A549 treated with RU486 at 1 μM for 4 hours (cell line): ENCODE measurements at places on chromosomes 3 and 15. TPM values are rescaled to one million over a fixed set of nuclear protein-coding genes. Genes with fewer than 3 reads are reported as not detected.

WDR73 gene
- total RNA-seq: 37.3 to 48.7 TPM (median 37.8 TPM) in 5 replicates

WDR93 gene
- total RNA-seq: 0.15 to 0.17 TPM (median 0.15 TPM) in 3 of 5 replicates, not detected in the others

MDFIC2 gene
- total RNA-seq: not detected in 5 replicates

GRIP2 gene
- total RNA-seq: 0.97 to 2.4 TPM (median 1.9 TPM) in 5 replicates

CSPG5 gene
- 0.63 to 1.3 TPM (median 1.1 TPM) in 5 replicates for total RNA-seq

COMMD4 gene
- total RNA-seq: 166 to 192 TPM (median 187 TPM) in 5 replicates

CHRD gene
- 0.11 to 0.37 TPM (median 0.27 TPM) in 5 replicates for total RNA-seq

CACNA1D gene
- total RNA-seq: 0.42 to 0.97 TPM (median 0.81 TPM) in 5 replicates

NCEH1 gene
- total RNA-seq: 22.5 to 39.1 TPM (median 33.1 TPM) in 5 replicates

DLG1 gene
- 9.8 to 18.7 TPM (median 15.5 TPM) in 5 replicates for total RNA-seq

CXCR6 gene
- not detected in 5 replicates for total RNA-seq

INSYN1 gene
- 1.2 to 2.4 TPM (median 2.0 TPM) in 5 replicates for total RNA-seq

ERC2 gene
- 0.23 TPM in 1 of 5 replicates, not detected in the others for total RNA-seq

HEG1 gene
- total RNA-seq: 5.3 to 6.8 TPM (median 6.2 TPM) in 5 replicates

CFAP100 gene
- not detected in 5 replicates for total RNA-seq

CFAP161 gene
- total RNA-seq: not detected in 5 replicates

ZNF80 gene
- total RNA-seq: not detected in 5 replicates

SCAANT1 gene
- 1.2 TPM in 1 of 5 replicates, not detected in the others for total RNA-seq

KNG1 gene
- total RNA-seq: 0.09 TPM in 1 of 5 replicates, not detected in the others

STAB1 gene
- total RNA-seq: not detected in 5 replicates

NGLY1 gene
- total RNA-seq: 15.9 to 21.3 TPM (median 17.8 TPM) in 5 replicates

THPO gene
- not detected in 5 replicates for total RNA-seq

CCNB2 gene
- total RNA-seq: 97.7 to 114 TPM (median 103 TPM) in 5 replicates

CNTN3 gene
- total RNA-seq: not detected in 5 replicates

CHRM5 gene
- not detected in 5 replicates for total RNA-seq

GOLGA6D gene
- total RNA-seq: 0.07 to 0.12 TPM in 2 of 5 replicates, not detected in the others

CNTN4 gene
- total RNA-seq: not detected in 5 replicates

GRK7 gene
- 0.03 to 0.09 TPM in 2 of 5 replicates, not detected in the others for total RNA-seq

VWA5B2 gene
- 0.24 to 0.54 TPM (median 0.44 TPM) in 5 replicates for total RNA-seq

ZNF35 gene
- total RNA-seq: 4.7 to 7.3 TPM (median 5.4 TPM) in 5 replicates

COL6A6 gene
- not detected in 5 replicates for total RNA-seq

SPTSSB gene
- not detected in 5 replicates for total RNA-seq

DAPK2 gene
- 3.1 to 4.6 TPM (median 3.8 TPM) in 5 replicates for total RNA-seq

CIDEC gene
- 5.4 to 9.2 TPM (median 6.6 TPM) in 5 replicates for total RNA-seq

HRG gene
- total RNA-seq: not detected in 5 replicates

CLDN18 gene
- total RNA-seq: not detected in 5 replicates

NSMCE3 gene
- 13.4 to 17.2 TPM (median 15.1 TPM) in 5 replicates for total RNA-seq

TMEM158 gene
- 13.1 to 29.5 TPM (median 23.7 TPM) in 5 replicates for total RNA-seq

COL8A1 gene
- not detected in 5 replicates for total RNA-seq

POLQ gene
- total RNA-seq: 6.1 to 7.4 TPM (median 6.3 TPM) in 5 replicates

GPR156 gene
- total RNA-seq: 0.38 to 0.70 TPM (median 0.47 TPM) in 5 replicates

MKRN3 gene
- total RNA-seq: 1.1 to 3.3 TPM (median 2.3 TPM) in 5 replicates

GOLGA6L7 gene
- not detected in 5 replicates for total RNA-seq

TRAIP gene
- total RNA-seq: 9.1 to 17.4 TPM (median 14.7 TPM) in 5 replicates

AADACL2 gene
- not detected in 5 replicates for total RNA-seq

LYZL4 gene
- total RNA-seq: not detected in 5 replicates

XCR1 gene
- not detected in 5 replicates for total RNA-seq
